ENCODE measurements at places on chromosomes 2 and 18.

DNA sequence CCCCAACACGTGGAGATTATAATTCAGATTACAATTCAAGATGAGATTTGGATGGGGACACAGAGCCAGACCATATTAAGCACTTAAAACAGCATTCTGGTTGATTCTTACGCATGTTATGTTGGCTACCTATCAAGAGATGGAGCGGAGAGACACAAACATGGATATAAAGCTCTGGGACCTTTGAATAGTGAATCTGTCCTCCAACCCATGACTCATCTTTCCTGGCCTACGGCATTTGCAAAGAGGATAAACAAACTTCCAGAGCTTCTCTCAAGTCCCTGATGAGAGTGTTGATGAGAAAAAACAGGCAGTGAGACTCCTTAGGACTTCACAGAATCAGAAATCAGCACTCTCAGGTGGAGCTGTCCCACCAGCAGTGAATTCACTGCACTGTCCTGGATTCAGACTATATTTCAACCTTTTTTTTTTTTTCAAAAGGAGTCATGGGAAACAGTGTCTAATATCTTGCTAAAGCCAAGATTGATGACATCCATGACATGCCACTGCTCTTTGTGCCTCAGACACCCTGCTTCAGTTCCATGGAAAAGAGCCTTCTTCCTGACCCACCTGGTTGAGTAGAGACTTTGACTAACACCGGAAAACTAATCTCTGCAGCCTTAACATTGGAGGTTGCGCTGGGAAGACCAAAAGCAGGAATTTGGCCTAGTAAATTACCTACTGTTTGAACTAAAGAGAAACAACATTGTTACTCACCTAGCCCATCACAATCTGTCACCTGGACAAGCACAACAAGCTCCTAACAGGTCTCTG is 62.1 kb upstream of the NPAS2 start:
- no peak for DNase-seq

GRCh38 chr2:142290931-142291330 is 160.1 kb upstream of the LRP1B start:
- peak; percentile 51 for DNase-seq

DNA sequence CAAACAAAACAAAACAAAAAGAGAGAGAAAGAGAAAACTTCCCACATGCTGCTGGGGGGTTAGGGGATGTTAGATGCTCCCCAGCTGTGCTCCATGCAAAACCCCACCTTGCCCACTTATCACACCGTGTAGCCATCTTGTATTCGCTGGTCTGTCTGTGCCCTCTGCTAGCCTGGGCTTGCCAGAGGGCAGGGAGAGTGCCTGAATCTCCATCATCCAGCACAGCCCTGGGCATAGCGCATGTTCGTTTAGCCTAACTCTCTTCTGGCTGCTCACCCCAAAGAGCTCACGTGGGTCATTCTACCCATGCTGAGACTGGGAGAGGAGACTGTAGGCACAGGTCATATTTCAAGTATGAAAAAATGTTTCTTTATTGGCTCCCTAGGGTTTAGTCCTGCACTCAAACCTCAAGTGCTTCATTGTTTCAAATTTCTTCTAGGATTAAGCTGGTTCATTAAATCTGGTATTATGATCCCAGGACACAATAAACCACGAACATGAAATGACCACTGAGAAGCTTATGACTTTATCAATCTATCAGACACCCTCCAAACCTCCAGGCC is 100.5 kb downstream of the KCNF1 start:
- DNase-seq, result no peak

DNA sequence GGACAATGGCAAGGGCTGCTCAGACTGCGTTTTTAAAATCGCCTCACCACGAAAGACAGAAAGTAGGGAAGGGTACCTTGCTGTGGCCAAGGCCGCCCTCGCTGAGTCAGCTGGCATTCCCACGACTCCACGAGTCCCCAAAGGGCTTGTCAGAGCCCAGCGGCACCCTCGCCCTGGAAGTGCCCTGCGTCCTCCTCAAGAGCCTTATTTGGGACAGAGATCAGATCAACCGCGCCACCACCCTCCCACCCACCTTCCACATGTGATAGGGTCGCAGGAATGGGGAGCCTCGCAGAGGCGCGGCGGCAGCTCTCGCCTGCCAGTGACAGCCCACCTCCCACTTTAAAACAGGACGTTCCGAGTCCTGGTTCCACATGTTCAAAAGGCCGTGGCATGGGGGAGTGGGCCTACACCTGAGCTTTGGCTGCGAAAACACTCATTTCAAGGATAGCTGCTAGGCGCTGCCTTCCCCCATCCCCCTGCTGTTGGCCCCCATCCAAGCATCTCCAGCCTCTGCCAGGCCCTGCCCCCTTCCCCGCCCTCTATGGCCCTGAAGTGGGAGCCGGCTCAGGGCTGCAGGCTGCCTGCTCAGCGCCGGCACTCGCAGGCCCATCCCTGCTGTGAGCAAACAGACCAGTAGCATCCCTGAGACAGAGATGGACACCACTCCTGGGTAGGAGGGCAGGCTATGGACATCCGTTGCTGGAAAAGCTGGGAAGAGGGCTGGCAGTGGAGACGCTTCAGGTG is 38.1 kb upstream of the ARHGEF4 start:
- DNase-seq, result no peak

DNA sequence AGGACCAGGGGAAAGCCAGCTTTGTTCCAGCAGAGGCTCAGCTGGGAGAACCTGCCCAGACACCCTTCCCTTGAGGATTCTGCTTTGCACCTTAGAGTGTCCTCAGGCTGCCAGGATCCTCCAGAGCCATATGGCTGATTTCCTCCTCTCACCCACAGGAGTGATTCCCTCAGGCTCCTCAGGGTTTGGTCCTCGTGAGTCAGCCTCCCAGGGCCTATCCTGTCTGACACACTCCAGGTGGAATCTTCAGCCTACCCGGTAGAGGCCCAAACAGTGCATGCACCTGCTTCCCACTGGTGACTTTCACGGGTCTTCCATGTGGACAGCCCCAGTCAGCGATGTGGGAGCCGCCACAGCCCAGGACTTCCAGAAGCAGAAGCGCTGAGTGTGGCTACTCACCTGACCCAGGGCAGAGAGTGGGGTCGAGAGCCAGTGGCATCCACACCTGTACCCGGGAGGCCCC is 73.3 kb downstream of the TFCP2L1 start:
- no peak for DNase-seq

DNA sequence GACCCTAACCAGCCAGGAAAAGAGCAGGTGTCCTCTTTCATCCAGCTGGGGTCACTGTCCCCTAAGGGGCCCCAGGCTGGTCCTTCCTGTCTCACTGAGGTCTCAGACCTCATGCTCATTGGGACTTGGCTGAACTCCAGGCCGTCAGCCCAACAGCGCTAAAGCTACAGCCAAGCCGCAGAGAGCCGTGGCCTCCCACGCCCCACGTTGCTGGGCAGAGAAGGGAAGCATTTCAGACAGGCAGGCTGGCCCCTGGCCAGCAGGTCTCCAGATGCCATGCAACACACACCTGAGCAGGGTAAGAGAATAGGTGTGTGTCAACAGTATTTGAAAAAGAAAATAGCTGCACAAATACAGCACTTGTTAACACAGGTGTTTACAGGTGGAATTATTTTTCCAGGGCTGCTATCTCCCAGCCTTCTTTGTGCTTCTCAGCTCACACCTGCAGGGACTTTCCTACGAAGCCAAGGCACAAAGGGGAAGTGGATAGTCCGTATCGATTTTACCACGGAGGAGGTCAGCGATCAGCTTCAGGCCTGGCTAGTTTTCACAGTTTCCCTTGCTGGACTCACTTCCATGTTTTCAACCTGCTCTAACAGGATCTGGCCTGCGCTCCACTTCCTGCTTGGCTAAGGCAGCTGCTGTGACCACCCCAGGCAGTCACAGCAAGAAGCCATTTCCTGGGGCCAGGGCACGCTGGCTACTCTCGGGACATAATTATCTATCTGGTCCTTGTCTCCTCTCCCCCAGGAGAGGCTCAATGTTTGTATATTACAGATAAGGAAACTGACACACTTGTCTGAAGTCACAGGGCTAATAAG is 156.1 kb upstream of the ID2 start:
- no peak for DNase-seq

- no peak for DNase-seq
Measured at GRCh38 chr18:14921547-14921946, 173.6 kb downstream of the ANKRD30B start.

DNA sequence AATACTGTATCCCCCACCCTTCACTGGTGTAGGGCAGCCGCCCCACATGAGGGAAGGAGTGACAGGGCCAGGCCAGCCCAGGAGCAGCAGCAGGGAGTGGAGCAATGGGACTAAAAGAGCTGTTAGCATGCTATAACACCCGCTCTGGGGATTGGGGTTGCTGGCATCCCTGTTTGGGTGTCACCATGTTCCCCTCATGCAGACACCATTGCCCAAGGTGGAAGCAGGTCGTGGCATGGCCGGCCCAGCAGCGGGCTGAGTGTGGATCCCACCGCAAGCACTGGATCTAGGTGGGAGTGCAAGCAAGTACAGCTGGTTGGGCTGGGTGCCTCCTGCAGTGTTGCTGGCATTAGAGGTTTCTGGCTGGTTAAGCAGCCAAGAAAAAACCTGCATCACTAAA is 3.3 kb upstream of the SULT6B1 start:
- DNase-seq, result no peak

DNA sequence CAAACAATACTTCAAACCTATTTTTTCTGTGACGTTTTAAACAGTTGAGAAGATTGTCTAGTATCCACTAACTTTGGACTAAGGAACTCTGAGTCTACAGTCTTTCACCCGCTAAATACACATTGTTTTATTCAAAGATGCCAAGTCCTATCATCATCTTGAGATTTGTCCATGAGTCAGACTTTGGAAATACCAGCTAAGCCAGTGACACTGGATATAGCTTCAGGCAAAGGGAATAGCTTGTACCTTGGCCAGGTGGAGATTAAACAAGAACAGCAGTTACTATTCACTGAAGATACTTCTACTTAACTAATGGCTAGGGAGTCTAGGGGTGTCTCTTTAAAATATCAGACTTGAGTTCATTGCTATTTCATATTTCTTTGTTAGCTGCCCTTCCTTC is 137.5 kb downstream of the COMMD1 start:
- no peak for DNase-seq

DNA sequence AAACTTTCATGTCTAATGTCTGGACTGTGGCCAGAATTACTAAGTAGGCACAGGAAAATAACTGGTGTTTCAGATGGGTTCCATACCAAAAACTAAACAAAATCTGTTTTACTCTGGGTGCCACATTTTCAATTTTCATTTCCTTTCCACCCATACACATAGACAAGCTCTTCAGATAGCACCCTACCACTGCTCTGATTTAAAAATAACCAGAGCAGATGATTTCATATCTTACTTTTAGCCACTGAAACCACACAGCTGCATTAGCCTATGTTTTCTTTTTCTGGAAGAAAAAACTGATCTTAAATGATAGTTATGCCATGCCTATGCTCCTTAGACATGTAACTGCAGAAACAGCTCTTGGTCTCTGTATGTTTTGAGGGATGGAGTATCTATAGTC is 647.6 kb downstream of the CPS1 start:
- DNase-seq, result no peak

Data from NCI-H446 treated with DMSO at 0.1 percent for 48 hours (cell line).